ENCODE measurements at places on chromosomes 5 and 9. TPM values are rescaled to one million over a fixed set of nuclear protein-coding genes. Genes with fewer than 3 reads are reported as not detected.

DNA sequence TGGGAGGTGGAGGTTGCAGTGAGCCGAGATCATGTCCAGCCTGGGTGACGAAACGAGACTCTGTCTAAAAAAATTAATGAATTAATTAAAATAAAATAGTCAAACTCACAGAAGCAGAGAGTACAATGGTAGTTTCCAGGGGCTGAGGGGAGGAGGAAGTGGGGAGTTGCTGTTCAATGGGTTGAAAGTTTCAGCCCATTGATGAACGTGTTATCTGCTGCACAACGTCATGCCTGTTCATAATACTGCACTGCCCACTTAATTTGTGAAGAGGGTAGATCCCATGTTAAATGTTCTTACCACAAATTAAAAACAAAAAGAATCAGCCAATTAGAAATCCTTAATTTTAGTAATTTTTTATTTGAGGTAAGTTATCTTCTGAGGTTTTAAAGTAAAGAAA is 16.4 kb upstream of the RUFY1 start:
- peaks cover 3% of the 10 kb centered on the region for H3K27me3 ChIP-seq
- no peak overlapping the region for H3K4me3 ChIP-seq
- peaks cover 14% of the 10 kb centered on the region for H3K4me1 ChIP-seq
- no peak for DNase-seq
- H3K27ac ChIP-seq = no peak overlapping the region
- H3K36me3 ChIP-seq = peaks cover 2% of the 10 kb centered on the region

- H3K36me3 ChIP-seq = no peaks in the 10 kb centered on the region
- no peak for DNase-seq
- H3K27me3 ChIP-seq = no peaks in the 10 kb centered on the region
- H3K27ac ChIP-seq = no peak overlapping the region
- H3K4me1 ChIP-seq = peaks cover 26% of the 10 kb centered on the region
These were observed 81.2 kb downstream of the GLDC start for GRCh38 chr9:6564360-6564759.

GRCh38 chr5:90897618-90898017 is 339.0 kb downstream of the ADGRV1 start:
- no peaks in the 10 kb centered on the region for H3K36me3 ChIP-seq
- H3K4me1 ChIP-seq = no peaks in the 10 kb centered on the region
- no peaks in the 10 kb centered on the region for H3K27me3 ChIP-seq
- H3K27ac ChIP-seq = no peak overlapping the region
- DNase-seq = no peak

GRCh38 chr5:102223542-102224477 is 72.3 kb downstream of the SLCO4C1 start:
- no peak overlapping the region for H3K4me3 ChIP-seq
- no peaks in the 10 kb centered on the region for H3K4me1 ChIP-seq
- no peak overlapping the region for H3K27ac ChIP-seq
- H3K27me3 ChIP-seq = peaks cover 6% of the 10 kb centered on the region

DNA sequence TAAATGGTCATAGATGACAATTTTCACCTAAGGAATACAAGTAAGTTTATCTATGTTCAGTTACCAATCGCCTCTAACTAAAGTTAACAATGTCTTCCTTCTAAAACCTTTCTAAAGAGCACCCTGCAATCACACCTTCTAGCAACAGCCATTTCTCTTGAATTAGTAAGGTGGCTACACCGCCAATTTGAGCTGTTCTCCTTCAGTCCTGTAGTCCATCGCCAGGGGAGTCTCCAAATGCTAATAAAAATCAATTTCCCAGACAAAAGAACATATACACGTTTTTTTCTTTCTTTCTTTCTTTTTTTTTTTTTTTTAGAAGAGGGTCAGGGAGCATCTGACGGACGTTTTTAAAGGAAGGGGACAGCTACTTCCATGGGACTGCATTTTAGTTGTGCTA is 729 bp upstream of the RORB start:
- no peak overlapping the region for H3K27ac ChIP-seq
- no peak for DNase-seq
- H3K4me1 ChIP-seq = peaks cover 35% of the 10 kb centered on the region
- H3K36me3 ChIP-seq = no peaks in the 10 kb centered on the region
- H3K4me3 ChIP-seq = peak overlapping the region; percentile 86

DNA sequence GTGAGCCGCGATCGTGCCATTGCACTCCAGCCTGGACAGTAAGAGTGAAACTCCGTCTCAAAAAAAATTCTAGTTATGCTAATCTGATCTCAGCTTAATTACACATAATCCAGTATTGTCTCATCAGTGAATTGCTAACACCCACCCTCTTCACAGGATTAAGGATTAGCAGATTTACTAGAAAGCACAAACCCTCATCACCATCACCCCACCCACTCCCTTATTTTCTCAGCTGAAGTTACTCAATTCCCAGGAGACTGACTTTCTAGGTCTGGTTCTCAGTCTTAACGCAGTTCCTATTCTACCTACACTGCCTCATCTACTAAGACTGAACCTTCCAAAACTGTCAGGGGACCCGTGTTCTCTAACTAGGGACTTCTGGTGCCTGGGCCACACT is 9.0 kb downstream of the TOR1B start:
- no peak for DNase-seq
- no peak overlapping the region for H3K27ac ChIP-seq
- H3K27me3 ChIP-seq = no peaks in the 10 kb centered on the region
- H3K4me1 ChIP-seq = peaks cover 13% of the 10 kb centered on the region

The PCDHB16 gene
- not detected for total RNA-seq

The PCDHA11 gene
- total RNA-seq = not detected

The IFT74 gene
- total RNA-seq = 9.5 TPM

The FOXD4L6 gene
- 0.16 TPM for total RNA-seq

The IL13 gene
- total RNA-seq = 308 TPM
